Activated naive CD8-positive, alpha-beta T cell treated with anti-CD3 and anti-CD28 coated beads, Interleukin-2, amount 10 ng/mL, durations not matched to agents 7 days and 5 days (primary cell): ENCODE measurements at places on chromosomes 3 and 15. TPM values are rescaled to one million over a fixed set of nuclear protein-coding genes. Genes with fewer than 3 reads are reported as not detected.

GRCh38 chr3:55609230-55609827, 122.2 kb upstream of the WNT5A start:
- no peak for DNase-seq

Gene ECE2
- total RNA-seq, result not detected

Gene GPR27
- 0.28 TPM for total RNA-seq

GRCh38 chr3:10387881-10388609, 67.1 kb upstream of the SEC13 start:
- no peak for DNase-seq

GRCh38 chr3:138443521-138444503, 9.4 kb downstream of the ESYT3 start:
- no peak for DNase-seq

Gene RTP3
- not detected for total RNA-seq

Gene CSPG5
- total RNA-seq, result 0.25 TPM

DNA sequence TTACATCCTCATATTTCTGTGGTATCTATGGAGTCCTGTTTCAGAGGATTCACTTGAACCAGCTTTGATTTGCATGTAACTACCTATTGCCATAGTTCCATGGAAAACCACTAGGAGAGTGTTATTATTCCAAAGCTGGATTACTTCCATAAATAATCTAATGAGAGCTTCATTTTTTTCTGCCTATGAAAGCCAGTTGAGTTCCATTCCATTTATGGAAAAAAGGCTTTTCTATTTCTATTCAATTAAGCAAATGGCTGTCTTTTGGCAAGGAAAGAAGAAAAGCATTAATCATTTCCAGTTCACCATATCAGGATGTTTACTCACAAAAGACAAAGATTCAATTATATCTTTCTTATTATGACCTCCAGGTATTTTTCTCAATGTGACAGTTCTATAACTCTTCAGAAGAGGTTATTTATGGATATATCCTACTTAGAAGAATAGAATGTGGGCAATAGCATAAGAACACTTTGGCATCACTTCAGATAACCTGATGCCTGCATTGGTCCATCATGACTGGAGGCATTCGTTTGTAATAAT, 259.9 kb upstream of the ZPLD1 start:
- no peak for DNase-seq

DNA sequence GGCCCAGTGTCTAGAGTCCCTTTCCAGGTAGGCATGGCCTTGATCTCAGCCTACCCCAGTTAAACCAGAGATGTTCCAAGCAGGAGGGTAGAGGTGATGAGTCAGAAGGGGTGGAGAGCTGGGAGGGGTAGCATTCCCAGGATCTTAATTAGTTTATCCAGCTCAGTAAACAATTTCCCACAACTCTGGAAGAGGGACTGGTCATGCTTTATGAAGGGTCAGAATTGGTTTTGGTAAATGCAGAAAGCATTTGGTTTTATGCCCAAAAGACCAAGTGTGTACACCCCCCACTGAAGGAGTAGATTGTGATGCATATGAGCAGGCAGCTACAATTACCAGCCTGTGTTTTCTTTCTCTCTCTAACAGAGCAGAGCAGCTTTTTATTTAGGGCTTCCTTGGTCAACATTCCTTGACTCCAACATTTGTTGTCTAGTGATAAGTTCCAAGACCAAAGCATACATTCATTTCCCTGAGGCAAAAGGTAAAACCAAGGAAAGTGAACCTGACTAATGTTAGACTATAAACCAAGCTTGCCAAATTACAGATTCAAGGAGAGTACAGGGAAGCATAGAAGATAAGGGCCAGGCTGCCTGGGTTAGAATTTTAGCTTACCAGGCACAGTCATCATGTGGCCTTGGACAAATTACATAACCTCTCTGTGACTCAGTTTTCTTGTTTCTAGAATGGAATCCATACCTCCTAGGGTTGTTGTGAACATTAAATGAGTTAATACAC, 17.6 kb downstream of the EXOSC7 start:
- no peak for DNase-seq

Gene ADAM10
- 175 TPM for total RNA-seq

DNA sequence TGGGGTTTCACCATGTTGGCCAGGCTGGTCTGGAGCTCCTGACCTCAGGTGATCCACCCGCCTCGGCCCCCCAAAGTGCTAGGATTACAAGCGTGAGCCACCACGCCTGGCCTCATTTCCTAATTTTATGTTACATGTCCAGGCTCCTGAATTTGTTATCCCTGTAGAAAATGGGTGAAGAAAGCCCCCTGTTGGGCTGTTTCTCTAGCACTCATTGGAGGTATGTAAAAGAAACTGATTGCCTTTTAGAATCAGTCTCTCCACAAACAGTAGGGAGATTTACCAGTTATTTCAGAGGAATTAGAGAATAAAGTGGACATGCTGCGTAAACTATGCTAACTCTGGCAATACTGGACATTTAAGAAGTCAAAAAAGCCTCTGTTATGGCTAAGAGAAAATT, 364.1 kb upstream of the TBL1XR1 start:
- DNase-seq, result no peak

Gene LRRC34
- total RNA-seq, result 6.9 TPM

- no peak for DNase-seq
Observed at GRCh38 chr15:56234804-56235203, 8.9 kb downstream of the RFX7 start.

Gene LEKR1
- total RNA-seq, result 1.5 TPM

Gene CRYBG3
- 5.3 TPM for total RNA-seq

Gene GABRR3
- total RNA-seq, result not detected

Gene LMCD1
- 0.69 TPM for total RNA-seq

DNA sequence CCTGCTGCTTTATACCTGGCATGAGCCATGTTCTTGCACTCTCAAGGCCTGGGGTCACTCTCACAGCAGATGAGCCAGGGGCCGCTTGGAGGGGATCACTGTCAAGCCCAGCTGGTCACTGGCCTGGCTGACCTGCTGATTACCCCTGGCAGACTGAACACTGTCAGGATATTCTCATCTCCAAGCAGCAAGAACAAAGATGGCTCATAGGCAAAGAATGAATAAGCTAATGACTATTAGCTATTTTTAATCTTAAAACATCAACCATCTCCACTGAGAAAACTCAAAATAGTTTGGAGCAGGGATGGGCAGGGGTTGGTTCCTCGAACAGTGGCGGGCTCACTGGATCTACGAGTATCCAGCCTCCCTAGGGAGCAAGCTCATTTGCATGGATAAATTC, 64.4 kb upstream of the ACAN start:
- DNase-seq, result no peak

Gene CNTN6
- not detected for total RNA-seq

DNA sequence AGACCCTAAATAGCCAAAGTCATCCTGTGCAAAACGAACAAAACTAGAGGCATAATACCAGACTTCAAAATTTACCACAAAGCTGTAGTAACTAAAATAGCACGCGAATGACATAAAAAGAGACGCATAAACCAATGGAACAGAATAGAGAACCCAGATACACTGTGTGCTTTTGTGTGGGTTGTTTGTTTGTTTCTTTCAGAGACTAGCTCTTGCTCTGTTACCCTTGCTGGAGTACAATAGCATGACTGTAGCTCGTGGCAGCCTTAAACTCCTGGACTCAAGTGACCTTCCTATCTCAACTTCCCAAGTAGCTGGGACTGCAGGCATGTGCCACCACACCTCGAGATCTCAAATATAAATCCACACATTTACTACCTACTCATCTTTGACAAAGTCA, 1314.6 kb upstream of the GBE1 start:
- DNase-seq, result no peak

- DNase-seq, result no peak
Observed at GRCh38 chr15:101615986-101616848, 36.0 kb downstream of the TM2D3 start.

Gene ADGRG7
- total RNA-seq, result not detected

GRCh38 chr15:80489030-80489594, 84.9 kb downstream of the ARNT2 start:
- no peak for DNase-seq

Gene ZNF620
- total RNA-seq, result 7.2 TPM

- DNase-seq, result no peak
Observed at GRCh38 chr3:40637906-40638305, 113.1 kb downstream of the ZNF621 start.

Gene SMCO1
- not detected for total RNA-seq

GRCh38 chr3:115095236-115095635, 51.9 kb downstream of the ZBTB20 start:
- no peak for DNase-seq

Gene GOLGA6L7
- total RNA-seq, result not detected

Gene NPAP1
- not detected for total RNA-seq

- DNase-seq, result no peak
Observed at GRCh38 chr3:77079988-77080610, 40.2 kb downstream of the ROBO2 start.

- peak; percentile 73 for DNase-seq
Observed at GRCh38 chr3:33439546-33440327, 468 bp downstream of the UBP1 start.

Gene SCAANT1
- total RNA-seq, result not detected

DNA sequence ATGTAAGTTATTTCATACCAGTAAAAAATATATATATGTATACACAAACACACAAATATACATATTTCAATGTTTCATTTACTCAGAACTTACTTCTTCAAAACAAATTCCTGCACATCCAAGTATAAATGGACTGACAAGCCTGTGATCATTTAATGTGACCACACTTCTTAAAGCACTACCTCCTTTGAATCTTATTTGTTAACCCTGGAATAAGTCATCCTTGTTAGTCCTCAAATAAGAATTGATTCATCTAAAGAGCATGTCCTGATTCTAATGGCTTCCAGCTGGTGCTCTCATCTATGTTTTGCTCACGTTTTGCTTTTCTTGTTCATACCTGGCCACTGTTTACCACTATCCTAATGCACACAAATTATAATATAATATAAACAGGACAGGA, 103.9 kb upstream of the UBP1 start:
- no peak for DNase-seq
